ENCODE measurements at places on chromosomes 3 and 15. TPM values are rescaled to one million over a fixed set of nuclear protein-coding genes. Genes with fewer than 3 reads are reported as not detected.

GRCh38 chr3:59935025-59935424, 885.2 kb upstream of the CFAP20DC start:
- no peaks in the 10 kb centered on the region for H3K36me3 ChIP-seq
- H3K4me1 ChIP-seq = no peaks in the 10 kb centered on the region
- no peak for DNase-seq
- no peaks in the 10 kb centered on the region for H3K27me3 ChIP-seq

ZKSCAN7 gene
- polyA plus RNA-seq = 6.0 TPM

DNA sequence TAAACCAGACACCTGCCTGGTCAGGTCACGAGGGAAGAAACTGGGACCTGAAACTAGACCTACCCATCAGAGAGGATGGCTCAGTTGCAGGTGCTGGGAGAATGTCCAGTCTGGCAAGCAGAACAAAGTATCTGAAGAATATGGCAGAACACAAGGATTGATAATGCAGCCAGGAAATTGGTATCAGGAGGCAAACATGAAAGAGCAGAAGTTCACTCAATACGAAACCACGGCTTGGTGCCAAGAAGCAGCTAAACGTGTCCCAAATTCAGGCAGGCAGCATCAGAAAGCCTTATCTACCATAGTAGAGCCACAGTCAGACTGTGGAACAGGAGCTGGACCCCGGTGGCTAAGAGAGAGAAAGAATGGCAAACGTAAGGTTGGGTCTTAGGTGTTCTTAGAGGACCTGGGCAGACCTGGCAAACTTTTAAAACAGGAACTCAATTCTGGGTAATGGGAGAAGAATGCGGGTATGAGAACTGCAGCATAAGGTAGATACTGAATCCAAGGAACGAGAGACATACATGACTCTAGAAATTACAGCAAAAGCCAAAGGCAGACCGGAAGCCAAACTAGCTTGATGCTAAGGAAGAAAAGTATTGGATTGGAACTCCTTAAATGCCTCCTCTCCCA, 169.0 kb upstream of the NECTIN3 start:
- no peaks in the 10 kb centered on the region for H3K27me3 ChIP-seq
- DNase-seq = no peak
- no peak overlapping the region for H3K27ac ChIP-seq
- no peaks in the 10 kb centered on the region for H3K36me3 ChIP-seq
- no peak overlapping the region for H3K4me3 ChIP-seq
- peaks cover 6% of the 10 kb centered on the region for H3K4me1 ChIP-seq

SERINC4 gene
- not detected for polyA plus RNA-seq

DNA sequence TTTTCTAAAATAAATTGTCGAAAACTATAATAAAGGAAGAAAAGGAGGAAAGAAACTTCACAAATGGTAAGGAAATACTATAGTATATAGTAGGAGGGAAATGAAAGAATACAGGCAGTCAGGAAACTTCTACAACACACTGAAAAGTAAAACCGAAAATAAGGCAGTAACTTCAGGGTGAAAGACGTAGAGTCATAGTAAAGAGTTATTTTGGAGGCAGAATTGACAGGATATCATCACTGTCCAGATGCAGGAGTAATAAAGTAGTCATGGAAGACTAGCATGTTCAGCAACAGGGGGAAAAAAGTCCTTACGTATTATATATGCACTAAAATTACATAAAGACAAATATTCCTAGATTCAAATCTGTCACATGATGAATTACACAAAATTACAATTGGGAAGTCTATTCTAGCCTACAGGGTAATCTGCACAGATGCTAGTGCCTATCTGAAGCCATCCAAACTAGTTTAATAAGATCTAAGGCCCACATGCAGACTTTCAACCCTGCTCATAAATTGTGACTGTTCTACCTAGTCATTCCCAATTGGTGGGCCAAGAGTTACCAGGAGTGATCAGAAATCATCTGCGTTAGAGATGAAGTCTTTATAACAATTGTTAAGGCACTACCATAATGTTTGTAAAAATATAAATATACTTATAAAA, 14.0 kb downstream of the VPS13C start:
- H3K4me1 ChIP-seq = no peaks in the 10 kb centered on the region
- H3K36me3 ChIP-seq = no peaks in the 10 kb centered on the region
- H3K27ac ChIP-seq = no peak overlapping the region
- no peak overlapping the region for H3K4me3 ChIP-seq
- no peaks in the 10 kb centered on the region for H3K27me3 ChIP-seq

DNA sequence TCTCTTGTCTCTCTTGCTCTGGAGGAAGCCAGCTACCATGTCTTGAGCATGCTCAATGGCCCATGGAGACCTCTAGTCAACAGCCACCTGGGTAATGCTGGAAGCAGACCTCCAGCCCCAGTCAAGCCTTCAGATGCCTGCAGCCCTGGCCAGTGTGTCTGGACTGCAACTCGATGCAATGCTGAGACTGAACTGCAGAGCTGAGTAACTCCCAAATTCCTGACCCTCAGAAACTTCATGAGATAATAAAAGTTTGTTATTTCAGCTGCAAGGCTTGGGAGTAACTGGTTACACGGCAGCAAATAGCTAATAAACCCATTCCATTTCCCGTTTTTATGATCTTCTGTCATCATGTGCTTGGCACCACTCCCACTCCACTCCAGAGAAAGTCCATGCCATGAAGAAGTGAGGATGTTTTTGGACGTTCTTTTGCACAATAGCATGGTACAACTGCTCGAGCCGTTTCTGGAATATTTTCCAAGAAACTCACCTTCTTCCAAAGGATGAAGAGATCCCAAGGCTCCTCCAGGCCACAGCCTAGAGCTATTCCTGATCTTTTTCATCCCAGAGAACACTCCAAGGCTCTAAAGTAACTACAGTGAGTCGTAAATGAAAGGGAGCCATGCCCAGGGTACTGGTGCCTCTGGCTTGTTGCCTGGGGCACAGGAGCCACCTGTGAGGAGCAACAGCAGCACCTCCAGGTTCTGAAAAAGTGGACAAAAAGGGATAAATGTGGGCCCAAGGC, 72.0 kb upstream of the KLF13 start:
- no peak overlapping the region for H3K4me3 ChIP-seq
- peaks cover 4% of the 10 kb centered on the region for H3K27me3 ChIP-seq
- H3K27ac ChIP-seq = no peak overlapping the region
- peaks cover 7% of the 10 kb centered on the region for H3K4me1 ChIP-seq

RLBP1 gene
- polyA plus RNA-seq = not detected

APOD gene
- polyA plus RNA-seq = 32.9 TPM

LRRC49 gene
- polyA plus RNA-seq = 1.4 TPM

DNA sequence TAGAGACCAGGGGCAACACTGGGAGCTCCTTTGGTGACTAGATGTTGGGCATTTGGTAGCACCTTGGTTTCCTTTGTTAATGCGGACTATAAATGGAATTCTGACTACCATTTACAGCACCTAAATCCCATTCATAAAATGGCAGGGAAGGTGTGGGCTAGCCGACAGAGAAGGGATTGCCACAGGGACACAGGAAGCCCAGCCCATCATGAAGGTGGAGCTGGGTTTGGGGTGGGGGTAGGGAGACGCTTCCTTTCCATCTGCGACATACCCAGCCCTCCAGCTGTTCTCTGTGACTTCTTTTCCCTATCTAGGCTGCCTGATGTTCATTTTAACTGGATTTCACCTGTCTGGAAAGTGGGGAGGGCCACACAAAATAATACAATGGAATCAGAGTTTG, 21.0 kb downstream of the ABHD2 start:
- no peak overlapping the region for H3K4me3 ChIP-seq
- peaks cover 44% of the 10 kb centered on the region for H3K4me1 ChIP-seq
- peak overlapping the region; percentile 78 for H3K27ac ChIP-seq
- H3K27me3 ChIP-seq = no peaks in the 10 kb centered on the region
- no peaks in the 10 kb centered on the region for H3K36me3 ChIP-seq
- DNase-seq = no peak

GOLGA8H gene
- polyA plus RNA-seq = not detected

GRCh38 chr15:80173022-80173759, 20.4 kb downstream of the FAH start:
- peak; percentile 83 for DNase-seq
- no peaks in the 10 kb centered on the region for H3K4me1 ChIP-seq
- H3K27ac ChIP-seq = no peak overlapping the region
- no peaks in the 10 kb centered on the region for H3K27me3 ChIP-seq

ISLR2 gene
- 0.13 TPM for polyA plus RNA-seq

DNA sequence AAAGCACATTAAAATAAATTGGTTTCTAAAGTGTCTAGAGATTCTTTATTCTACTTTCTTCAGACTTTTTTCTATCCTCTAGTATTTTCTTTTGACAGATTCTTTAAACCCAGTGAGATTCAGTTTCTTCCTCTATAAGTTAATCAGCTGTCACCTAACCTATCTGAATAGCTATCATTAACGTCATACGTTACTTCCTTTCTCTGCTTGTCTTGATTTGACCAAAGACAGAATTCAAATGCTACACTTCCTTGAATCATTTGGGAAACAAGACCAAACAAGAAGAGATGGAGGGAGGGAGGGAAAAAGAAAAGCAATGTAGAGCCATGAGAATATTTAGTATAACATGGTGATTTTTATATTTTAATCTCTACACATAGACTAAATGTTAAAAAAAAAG, 235.2 kb downstream of the NAALADL2 start:
- H3K36me3 ChIP-seq = no peaks in the 10 kb centered on the region
- H3K4me1 ChIP-seq = no peaks in the 10 kb centered on the region
- no peak overlapping the region for H3K4me3 ChIP-seq
- DNase-seq = no peak

DNA sequence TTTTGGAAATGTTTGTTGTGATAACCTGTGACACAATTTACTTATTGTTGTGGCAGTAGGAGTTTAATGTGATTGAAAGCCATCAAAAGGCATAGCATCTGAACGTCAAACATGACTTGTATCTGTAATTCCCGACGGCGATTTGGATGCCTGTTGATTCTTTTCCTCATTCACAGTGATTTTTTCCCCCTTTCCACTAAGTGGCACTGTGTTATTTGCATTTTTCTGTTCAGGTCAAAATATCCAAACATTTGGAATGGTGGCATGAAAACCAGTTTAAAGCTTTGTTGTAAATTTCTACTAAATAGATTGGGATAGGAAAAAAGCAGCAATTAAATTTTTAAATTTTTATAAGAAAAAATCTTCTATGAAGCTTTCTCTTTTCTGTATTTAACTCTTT, 259.9 kb upstream of the KCNH8 start:
- H3K36me3 ChIP-seq = no peaks in the 10 kb centered on the region
- no peak overlapping the region for H3K27ac ChIP-seq
- no peaks in the 10 kb centered on the region for H3K27me3 ChIP-seq

ZNF662 gene
- not detected for polyA plus RNA-seq

DUSP7 gene
- 6.4 TPM for polyA plus RNA-seq

CFAP100 gene
- polyA plus RNA-seq = not detected

DNA sequence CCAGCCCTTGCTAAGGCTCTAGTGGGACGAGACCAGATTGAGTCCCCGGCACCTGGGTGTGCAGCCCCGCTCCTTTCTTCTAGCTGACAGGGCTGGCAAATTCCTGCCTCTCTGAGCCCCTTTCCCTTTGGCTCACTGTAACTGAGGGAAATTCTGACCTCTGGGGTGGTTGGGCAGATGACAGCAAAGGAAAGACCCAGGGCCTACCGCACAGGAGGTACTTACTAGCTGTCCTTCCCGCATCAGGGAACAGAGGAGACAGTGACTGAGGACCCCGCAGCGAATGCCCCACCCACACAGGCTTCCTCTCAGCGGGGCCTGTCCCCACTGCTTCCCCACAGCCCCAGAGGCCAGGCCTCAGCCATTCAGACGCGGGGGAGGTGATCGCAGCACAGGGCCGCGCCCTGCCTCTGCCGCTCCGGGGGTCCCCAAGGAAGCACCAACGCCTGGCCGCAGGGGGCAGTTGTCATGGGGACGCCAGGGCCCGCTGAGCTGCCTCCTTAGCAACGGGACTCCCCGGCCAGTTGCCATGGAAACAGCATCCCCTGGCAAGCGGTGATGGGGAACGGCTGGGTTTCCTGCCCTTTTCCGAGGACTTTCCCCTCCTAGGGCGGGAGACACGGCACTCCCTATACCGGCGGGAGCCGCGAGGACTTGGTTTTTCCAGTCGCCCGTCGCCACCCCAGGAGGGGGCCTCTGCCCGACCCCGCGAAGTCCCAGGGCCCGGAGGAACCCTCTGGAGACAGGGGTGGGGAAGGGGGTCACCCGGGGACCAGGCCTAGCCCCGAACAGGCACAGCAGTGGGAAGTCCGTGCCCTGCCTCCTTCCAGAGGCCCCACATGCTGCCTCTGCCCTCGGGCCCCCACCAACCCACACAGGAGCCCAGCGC, 50.1 kb downstream of the HCN4 start:
- DNase-seq = no peak
- no peaks in the 10 kb centered on the region for H3K4me1 ChIP-seq
- no peaks in the 10 kb centered on the region for H3K36me3 ChIP-seq
- H3K27me3 ChIP-seq = no peaks in the 10 kb centered on the region
- H3K4me3 ChIP-seq = no peak overlapping the region

CYP1A2 gene
- 0.17 TPM for polyA plus RNA-seq

SEMA4B gene
- 47.9 TPM for polyA plus RNA-seq

DNA sequence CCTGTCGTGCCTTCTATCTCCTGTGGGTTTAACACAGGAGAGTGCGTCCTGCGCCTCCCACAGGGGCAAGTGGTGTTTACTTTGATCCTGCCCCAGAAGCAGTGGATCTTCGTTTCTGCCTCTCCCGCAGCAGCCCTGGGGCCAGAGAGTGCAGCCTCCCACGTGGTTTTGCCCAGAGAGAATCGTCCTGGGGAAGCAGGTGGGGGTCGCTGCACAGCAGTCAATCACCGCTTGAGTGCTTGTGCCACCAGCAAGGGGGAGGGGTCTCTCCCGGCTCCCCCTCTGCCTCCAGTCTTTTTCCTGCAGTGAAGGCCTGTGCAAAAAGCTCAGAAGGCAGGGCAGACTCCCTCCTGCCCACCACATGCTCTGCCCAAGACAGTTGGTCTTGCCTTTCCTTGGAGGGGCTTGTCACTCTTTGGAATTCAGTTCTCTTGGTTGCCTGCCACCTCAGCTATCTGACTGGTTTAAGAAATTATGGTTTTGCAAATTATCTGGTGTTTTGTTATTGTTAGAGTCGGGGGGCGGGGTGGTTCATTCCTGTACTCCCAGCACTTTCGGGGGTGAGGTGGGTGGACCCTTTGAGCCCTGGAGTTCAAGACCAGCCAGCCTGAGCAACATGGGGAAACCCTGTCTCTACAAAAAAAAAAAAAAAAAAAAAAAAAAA, 26.9 kb downstream of the STOML1 start:
- no peak overlapping the region for H3K4me3 ChIP-seq
- no peak for DNase-seq
- peaks cover 4% of the 10 kb centered on the region for H3K4me1 ChIP-seq
- no peaks in the 10 kb centered on the region for H3K36me3 ChIP-seq

GRCh38 chr3:121645054-121645453, 15.6 kb downstream of the HCLS1 start:
- H3K27me3 ChIP-seq = no peaks in the 10 kb centered on the region
- no peaks in the 10 kb centered on the region for H3K4me1 ChIP-seq
- H3K27ac ChIP-seq = no peak overlapping the region
- H3K4me3 ChIP-seq = no peak overlapping the region
